ENCODE measurements at places on chromosomes 1 and 21.

GRCh38 chr1:172145231-172145651, 275.2 kb upstream of the C1orf105 start:
- peak; percentile 88 for DNase-seq

GRCh38 chr1:167467752-167468151, 50.6 kb downstream of the CD247 start:
- DNase-seq = no peak

GRCh38 chr1:231387770-231388669, 34.1 kb downstream of the EGLN1 start:
- peak; percentile 86 for DNase-seq

DNA sequence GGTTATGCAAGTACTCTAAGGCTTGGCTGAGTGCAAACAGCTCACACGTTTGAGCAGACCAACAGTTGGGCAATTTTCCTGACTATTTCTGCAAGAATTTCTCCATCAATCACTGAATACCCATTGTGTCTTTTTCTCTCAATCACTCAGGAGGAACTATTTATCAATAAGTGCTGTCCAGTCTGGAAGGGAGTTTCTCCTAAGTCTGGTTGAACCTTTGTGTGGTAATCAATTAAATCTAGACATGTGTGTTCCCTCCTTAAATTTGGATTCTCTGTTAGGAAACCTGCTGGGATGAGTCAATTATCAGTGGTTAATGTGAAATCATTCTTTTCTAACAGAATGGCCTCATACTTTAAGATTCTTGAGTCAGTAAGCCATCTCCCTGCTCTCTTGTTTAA, 6.8 kb upstream of the AADACL3 start:
- peak; percentile 49 for DNase-seq

GRCh38 chr1:93581917-93582850, 99.5 kb downstream of the BCAR3 start:
- no peak for DNase-seq

- no peak for DNase-seq
Observed at GRCh38 chr1:69794831-69795230, 227.1 kb downstream of the LRRC7 start.

- no peak for DNase-seq
Observed at GRCh38 chr1:183011859-183012258, 11.4 kb upstream of the LAMC1 start.

DNA sequence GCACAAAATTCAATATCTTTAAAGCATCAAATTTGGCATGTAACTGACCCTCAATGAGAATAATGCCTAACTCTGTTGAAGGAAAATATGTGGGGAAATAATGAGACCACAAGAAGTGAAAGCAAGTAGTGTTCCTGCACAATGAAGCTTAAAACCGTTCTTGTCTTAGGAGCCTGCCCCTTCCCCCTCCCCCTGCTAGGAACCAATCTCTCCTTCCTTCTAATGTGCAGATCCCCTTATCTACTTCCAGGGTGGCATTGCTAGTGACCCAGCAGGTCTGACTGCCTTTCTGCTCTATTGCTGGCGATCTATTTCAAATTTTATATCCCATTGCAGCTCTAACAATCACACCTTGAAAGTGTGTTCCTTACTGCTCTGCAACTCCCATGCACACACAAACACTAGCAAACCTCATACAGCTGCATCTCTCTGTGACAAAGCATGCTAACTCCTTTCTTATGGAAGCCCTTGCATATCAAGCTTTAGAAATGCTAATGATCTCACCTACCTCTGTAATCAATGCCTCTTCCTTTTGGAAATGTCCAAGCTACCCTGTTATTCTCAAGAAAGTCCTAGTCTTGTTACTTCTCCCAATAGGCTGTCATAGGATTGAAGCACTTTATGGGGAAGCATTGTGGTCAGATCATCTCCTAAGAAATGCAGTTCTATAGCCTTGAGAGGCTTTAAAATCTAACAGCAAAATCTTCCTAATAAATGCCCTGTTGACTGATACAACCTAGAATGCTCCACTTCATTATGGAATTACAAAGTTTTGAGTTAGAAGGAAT, 26.5 kb downstream of the BCL9 start:
- DNase-seq = no peak

- DNase-seq = no peak
Observed at GRCh38 chr1:177219554-177220458, 49.0 kb downstream of the BRINP2 start.

- no peak for DNase-seq
Observed at GRCh38 chr1:160884579-160884978, 401 bp downstream of the ITLN1 start.

DNA sequence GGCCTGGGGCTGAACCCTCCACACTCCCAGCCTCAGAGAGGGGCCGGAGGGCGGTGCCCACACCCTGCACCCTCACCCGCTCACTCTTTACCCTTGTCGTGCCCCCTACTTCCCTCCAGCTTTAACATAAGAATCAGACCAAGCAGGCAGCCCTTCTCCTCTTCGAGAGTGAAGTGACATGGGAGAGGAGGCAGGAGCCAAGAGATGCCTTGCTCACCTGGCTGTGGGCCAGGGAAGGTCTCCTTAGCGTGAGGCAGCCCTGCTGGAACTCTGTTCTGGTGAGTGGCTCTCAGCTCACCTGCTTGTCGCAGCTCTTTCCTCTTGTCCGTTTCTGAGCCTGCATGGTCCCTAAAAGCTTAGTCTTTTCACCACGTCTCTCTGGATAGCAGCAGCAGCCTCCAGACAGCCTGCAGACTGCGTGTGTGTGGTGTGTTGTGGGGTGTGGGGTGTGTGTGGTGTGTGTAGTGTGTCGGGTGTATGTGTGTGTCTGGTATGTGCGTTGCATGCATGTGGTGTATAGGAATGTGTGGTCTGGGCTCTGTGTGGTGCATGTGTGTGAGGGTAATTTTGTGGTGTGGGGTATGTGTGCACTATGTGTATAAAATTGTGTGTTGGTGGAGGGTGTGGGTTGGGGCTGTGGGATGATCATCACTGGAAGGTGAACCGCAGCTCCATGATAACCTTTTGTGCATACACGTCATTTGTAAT, 86.7 kb downstream of the CCDC185 start:
- DNase-seq = no peak

- DNase-seq = peak; percentile 94
Observed at GRCh38 chr1:198155253-198155652, 1.5 kb upstream of the NEK7 start.

GRCh38 chr21:34181431-34182039, 108.2 kb downstream of the MRPS6 start:
- no peak for DNase-seq

DNA sequence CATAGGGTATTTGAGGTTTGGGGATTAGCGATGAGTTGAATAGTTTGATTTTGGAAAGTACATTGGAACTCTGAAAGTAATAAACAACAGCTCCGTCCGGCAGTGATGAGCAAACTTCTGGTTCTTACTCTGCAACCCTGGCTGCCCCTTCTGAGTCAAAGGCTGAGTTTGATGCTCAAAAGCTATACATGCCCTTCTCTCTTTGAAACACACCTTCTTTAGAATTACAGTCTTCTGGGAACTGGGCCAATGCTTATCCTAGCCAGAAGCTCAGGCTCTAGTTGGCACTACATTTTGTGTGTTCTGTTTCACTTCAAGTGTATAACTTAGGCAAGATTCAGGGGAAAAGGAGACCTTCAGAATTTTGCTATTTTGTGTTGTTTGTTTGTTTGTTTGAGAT, 9.3 kb downstream of the AHCYL1 start:
- DNase-seq = no peak

DNA sequence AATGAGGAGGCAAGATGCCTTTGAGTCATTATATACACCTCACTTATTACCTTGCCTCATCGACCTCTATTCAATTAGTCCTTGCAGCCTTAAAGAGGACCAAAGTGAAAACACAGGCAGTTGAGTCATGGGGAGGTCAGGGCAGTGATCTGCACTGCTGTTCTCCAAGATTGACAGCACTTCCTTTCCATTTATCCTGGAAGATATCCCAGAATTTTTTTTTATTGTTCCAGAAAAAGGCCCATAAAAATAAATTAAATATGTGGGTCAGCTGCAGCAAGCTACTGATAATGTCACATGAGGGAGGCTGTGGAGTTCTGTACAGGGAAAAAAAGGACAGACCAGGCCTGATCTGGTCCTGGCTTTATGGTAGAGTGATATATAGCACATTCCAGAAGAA, 33.2 kb upstream of the CDC42BPA start:
- peak; percentile 84 for DNase-seq

DNA sequence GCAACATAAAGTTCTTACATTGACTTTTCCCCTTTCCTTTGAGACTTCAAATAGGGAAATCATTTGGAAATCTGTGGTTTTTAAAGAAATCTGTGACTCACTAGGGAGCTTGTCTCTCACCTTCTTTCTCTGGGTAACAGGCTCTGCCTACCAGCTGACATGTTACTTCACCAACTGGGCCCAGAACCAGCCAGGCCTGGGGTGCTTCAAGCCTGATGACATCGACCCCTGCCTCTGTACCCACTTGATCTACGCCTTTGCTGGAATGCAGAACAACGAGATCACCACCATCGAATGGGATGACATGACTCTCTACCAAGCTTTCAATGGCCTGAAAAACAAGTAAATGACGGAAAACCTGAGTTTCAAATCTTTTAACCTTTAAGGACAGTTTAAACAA, 9.2 kb upstream of the CHIA start:
- DNase-seq = no peak

- no peak for DNase-seq
Observed at GRCh38 chr1:114355240-114355639, 155.8 kb downstream of the TRIM33 start.

GRCh38 chr1:19505693-19506457, 20.5 kb upstream of the CAPZB start:
- DNase-seq = no peak

- DNase-seq = no peak
Observed at GRCh38 chr1:63912643-63913042, 138.8 kb downstream of the ROR1 start.

- DNase-seq = no peak
Observed at GRCh38 chr1:181011301-181012202, 11.1 kb downstream of the STX6 start.

GRCh38 chr1:146039844-146040194, 18.3 kb upstream of the HJV start:
- no peak for DNase-seq

DNA sequence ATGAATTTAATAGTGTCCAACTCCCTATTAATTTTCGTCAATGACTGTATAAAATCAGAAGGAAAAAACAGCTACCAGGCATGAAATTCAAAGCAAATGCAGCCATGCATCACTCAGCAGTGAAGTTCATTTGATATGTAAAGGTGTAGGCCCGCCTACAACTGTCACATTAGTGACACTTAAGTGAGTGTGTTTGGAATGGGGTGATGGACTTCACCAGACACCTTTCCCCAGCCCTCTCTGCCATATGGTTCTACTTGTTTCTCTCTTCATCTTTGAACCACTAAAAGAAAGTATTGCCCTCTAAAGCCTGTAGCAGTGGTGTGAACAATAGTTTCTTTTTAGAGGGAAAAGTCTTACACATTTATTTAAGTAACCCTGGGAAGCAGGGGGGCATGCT, 124.0 kb downstream of the SIPA1L2 start:
- no peak for DNase-seq

DNA sequence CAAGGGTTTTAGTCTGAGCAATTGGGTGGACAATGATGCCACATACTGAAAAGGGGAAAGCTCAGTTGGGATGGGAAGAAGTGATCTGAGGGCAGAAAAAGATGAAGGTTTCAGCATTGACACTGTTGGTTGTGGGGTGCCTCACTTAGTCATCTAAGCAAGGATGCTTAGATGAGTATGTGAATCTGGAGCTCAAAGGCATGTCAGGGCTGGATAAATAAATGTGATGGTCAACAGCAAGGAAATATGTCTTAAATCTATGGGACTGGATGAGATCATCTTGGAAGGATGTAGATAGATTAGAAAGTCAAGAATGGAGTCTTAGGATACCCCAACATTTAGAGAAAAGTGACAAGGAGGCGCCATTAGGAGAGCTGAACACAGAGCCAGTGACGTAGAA, 114.6 kb downstream of the ZBTB18 start:
- DNase-seq = peak; percentile 44

GRCh38 chr1:114467491-114467890, 43.5 kb downstream of the TRIM33 start:
- DNase-seq = no peak

- DNase-seq = no peak
Observed at GRCh38 chr1:209585197-209585596, 1.7 kb downstream of the CAMK1G start.

DNA sequence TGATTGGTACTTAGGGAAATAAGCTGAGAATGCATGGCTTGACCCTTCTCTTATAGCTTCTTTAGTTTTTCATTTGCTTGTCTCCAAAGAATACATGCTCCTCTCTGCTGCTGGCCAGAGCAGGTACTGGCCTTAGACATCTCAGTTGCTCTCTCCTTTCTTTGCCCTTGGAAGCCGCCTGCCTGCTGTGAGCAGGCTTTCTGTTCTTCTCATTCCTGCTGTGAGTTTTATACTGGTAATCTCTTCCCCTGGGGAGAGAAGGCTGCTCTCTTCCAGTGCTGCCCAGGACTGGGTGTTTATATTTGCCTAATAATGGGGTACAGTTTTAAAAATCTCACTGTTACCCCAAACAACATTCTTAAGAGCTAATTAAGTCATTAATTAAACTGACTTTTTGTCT, 323.5 kb upstream of the LRRC7 start:
- DNase-seq = no peak

DNA sequence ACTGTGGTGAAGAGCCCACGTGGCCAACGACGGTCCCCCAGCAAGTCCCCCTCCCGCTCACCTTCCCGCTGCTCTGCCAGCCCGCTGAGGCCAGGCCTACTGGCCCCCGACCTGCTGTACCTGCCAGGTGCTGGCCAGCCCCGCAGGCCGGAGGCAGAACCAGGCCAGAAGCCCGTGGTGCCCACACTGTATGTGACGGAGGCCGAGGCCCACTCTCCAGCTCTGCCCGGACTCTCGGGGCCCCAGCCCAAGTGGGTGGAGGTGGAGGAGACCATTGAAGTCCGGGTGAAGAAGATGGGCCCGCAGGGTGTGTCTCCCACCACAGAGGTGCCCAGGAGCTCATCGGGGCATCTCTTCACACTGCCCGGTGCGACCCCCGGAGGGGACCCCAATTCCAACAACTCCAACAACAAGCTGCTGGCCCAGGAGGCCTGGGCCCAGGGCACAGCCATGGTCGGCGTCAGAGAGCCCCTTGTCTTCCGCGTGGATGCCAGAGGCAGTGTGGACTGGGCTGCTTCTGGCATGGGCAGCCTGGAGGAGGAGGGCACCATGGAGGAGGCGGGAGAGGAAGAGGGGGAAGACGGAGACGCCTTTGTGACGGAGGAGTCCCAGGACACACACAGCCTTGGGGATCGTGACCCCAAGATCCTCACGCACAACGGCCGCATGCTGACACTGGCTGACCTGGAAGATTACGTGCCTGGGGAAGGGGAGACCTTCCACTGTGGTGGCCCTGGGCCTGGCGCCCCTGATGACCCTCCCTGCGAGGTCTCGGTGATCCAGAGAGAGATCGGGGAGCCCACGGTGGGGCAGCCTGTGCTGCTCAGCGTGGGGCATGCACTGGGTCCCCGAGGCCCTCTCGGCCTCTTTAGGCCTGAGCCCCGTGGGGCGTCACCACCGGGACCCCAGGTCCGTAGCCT, 46.8 kb downstream of the TRIM11 start:
- DNase-seq = no peak

- no peak for DNase-seq
Observed at GRCh38 chr21:37421306-37421705, 54.7 kb downstream of the DYRK1A start.

Data from EH (cell line).